Small intestine (tissue), 16 donors: ENCODE measurements at places on chromosomes 5 and 9. TPM values are rescaled to one million over a fixed set of nuclear protein-coding genes. Genes with fewer than 3 reads are reported as not detected.

Gene PRR7
- polyA plus RNA-seq: 1.1 TPM

GRCh38 chr5:43412156-43412555 is at the start of gene CCL28:
CCL28 (minus strand) TSS chr5:43412391; CDS start chr5:43412316, 75 bp downstream.
- DNase-seq: peak; percentile 85

Gene ANKRD55
- 0.10 TPM for polyA plus RNA-seq

- no peak for DNase-seq
Observed at GRCh38 chr5:132055808-132056609, 4.4 kb upstream of the IL3 start.

DNA sequence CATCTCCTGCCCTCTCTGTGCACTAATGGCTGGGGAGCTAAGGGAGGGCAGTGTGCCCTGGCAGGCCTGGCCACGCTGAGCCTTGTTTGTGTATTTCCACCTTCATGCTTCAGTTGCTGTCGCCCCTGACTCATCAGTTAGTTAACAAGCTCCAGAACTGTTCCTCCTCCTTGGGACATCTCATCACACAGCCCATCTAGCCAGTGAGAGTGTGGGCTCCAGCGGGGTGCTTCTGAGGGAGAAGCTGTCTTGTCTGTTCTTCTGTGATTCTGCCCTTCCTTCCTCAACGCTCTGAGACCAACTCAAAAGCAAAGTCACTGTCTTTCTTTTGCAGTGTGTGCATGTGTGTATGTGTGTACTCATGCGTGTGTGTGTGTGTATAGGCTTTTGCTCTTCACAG is 58.3 kb upstream of the CPEB4 start:
- no peak for DNase-seq

- no peak for DNase-seq
Observed at GRCh38 chr5:43367453-43367852, 44.7 kb downstream of the CCL28 start.

DNA sequence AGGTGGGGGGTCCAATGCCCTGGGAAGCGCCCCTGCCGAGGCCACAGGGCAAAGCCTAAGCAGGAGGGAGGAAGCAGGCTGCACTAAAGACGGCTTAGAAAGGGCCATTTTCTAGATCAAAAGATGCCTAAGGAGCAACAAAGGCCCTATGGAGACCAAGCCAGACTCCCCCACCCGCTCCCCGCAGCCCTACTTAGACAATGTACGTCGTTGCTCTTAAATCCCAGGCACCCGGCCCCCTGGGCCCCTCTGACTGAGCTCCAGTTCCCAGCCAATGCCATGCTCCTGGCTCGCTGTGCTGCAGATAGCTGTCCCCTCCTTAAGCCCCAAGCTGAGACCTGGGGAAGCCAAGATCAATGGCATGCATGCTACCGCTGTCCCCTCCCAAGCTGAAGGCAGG is 10.3 kb downstream of the IPPK start:
- DNase-seq: no peak

- no peak for DNase-seq
Observed at GRCh38 chr5:123220621-123221146, 131.6 kb downstream of the PRDM6 start.

Gene HMCN2
- polyA plus RNA-seq: 1.1 TPM

DNA sequence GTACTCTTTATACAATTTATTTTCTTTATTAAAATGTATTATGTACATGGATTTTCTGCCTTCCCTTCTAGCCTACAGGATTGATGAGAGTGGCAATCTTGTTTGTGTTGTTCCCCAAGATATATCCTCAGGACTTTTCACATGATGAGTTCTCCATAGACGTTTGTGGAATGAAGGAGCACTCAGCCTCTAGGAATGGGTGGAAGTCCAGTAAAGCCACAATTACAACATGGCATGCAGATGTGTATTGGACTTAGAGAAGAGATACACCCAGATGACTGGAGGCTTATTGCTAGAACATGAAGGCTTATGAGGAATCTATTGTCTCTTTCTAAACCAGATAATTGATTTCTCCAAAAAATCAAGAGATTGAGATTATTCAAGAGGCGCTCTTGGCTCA is 8.2 kb upstream of the DOCK2 start:
- no peak for DNase-seq

Gene AGXT2
- 47.0 TPM for polyA plus RNA-seq

Gene FOXD4L3
- polyA plus RNA-seq: 0.45 TPM

- peak; percentile 12 for DNase-seq
Observed at GRCh38 chr5:868428-869135, 17.8 kb upstream of the ZDHHC11 start.

Gene FOXI1
- polyA plus RNA-seq: 0.03 TPM

- DNase-seq: no peak
Observed at GRCh38 chr5:176608937-176609723, 826 bp downstream of the GPRIN1 start.

GRCh38 chr5:135329066-135329912 is 69.7 kb downstream of the MACROH2A1 start:
- DNase-seq: no peak

GRCh38 chr5:172399336-172399735 is 55.0 kb downstream of the SH3PXD2B start:
- DNase-seq: no peak

DNA sequence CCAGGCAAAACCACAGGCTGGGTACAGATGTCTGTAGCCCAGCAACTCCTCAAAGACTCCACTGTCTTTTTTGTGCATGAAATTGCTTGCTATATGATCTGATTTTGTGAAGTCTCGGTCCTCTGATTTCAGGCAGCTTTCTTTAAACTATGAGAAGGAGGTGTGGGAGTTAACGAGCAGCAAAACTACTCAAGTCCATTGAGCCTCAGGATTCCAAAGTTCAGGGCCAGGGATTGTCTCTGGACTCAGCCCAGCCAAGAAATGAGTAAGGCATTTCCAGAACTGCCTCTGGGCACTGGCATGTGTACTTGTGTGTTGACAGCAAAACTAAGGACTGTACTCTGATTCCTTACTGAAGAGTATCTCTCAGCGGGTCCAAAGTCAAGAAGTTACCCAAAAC is 53.4 kb upstream of the GLIS3 start:
- peak; percentile 89 for DNase-seq

Gene F12
- polyA plus RNA-seq: 20.3 TPM

Gene PCDHB14
- polyA plus RNA-seq: not detected

- peak; percentile 74 for DNase-seq
Observed at GRCh38 chr5:96718635-96719077, 56.5 kb downstream of the CAST start.

Gene OR1Q1
- polyA plus RNA-seq: not detected

Gene PCDHA9
- 0.06 TPM for polyA plus RNA-seq

- peak; percentile 70 for DNase-seq
Observed at GRCh38 chr5:150487199-150488061, 20.5 kb upstream of the NDST1 start.

Gene PDCD1LG2
- polyA plus RNA-seq: not detected

GRCh38 chr5:62299600-62299999 is 6.4 kb upstream of the KIF2A start:
- DNase-seq: no peak

DNA sequence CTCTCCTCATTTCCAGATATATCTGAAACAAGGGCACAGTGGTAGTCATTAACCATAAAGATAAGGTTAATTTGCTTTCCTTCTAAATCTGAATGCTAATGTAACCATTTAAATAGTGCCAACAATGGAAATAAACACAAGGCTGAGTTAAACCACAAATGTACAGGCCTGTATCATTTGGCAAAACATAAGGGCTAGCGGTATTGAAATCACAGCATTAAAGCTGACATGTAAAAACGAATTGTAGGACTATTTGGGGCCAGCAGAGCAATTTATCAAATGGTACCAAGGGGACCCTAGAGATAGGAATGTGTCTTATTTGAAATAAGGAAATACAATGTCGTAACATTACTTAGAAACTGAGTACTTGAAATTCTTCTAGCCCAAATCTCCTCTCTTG is 247.5 kb upstream of the RPS23 start:
- DNase-seq: no peak

GRCh38 chr5:16854351-16854750 is 81.7 kb downstream of the MYO10 start:
- no peak for DNase-seq

Gene SLC27A6
- polyA plus RNA-seq: 0.54 TPM

Gene SLCO6A1
- not detected for polyA plus RNA-seq

Gene ACTL7A
- not detected for polyA plus RNA-seq

Gene TERT
- polyA plus RNA-seq: not detected

GRCh38 chr5:127112347-127112864 is 39.1 kb upstream of the C5orf63 start:
- no peak for DNase-seq

Gene CTXN3
- polyA plus RNA-seq: not detected

DNA sequence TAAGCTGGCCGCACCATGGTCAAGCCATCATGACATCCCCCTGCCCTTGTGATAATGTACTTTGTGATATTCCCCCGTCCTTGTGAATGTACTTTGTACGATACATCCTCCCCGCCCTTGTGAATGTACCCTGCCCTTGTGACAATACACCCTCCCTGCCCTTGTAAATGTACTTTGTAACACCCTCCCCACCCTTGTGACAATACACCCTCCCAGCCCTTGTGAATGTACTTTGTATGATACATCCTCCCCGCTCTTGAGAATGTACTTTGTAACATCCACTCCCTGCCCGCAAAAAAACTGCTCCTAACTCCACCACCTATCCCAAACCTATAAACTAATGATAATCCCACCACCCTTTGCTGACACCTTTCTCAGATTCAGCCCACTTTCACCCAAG is 313.8 kb downstream of the CTNND2 start:
- DNase-seq: no peak

Gene SCGB3A2
- not detected for polyA plus RNA-seq

GRCh38 chr5:83082750-83083149 is 5.4 kb downstream of the XRCC4 start:
- DNase-seq: no peak

DNA sequence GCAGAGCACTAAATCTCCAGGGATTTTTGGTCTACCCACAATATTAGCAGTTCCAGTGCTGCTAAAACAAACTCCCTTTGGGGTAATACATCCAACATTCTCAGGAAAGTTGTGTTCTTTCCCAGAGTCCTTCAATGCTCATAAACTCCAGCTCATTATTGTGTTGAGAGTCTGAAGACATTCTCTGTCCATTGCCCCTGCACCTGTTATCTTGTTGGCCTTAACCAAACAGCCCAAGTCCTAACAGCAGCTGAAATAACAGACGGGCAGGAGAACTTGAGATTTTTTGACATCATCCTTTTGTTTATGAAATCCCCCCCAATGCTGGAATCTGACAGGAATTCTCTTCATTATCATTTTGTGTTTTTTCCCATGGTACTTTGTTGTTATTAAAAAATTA is 110.8 kb downstream of the PAPPA start:
- no peak for DNase-seq

DNA sequence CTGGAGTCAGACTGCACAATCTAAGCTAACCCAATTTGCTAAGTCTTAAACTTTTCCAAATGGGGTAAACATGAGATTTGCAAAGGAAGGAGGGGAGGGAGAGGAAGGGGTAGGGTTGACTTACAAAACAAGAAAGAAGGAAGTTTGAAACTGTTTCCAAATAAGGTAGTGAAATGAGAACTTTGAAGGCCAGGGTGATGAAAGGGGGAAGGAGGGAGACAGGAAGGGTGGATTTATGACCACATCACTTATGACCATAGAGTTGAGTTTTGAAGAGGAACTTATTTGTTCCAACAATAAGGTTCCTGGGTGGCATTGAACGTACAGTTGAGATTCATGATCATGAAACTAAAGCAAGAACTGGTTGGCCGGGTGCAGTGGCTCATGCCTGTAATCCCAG is 72.5 kb upstream of the DAPK1 start:
- no peak for DNase-seq

Gene LCN2
- 5.4 TPM for polyA plus RNA-seq

DNA sequence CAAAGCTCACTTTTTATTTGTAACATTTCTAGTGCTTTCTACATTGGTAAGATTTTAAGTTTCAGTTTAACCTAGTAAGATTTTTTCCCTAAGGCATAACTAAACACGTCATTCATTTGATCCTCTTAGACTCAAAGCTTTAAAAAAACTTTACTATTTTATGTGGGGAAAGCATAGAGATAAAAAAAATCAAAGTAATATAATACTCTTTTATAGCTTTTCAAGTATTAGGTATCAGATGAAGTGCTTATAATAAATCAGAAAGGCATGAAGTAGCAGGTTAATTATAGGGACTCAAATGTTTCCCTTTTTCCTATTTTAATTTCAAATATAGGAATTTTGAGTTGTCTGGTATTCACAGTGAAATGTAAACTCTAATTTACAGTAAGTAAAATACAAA is 68.0 kb upstream of the POU5F2 start:
- DNase-seq: no peak

DNA sequence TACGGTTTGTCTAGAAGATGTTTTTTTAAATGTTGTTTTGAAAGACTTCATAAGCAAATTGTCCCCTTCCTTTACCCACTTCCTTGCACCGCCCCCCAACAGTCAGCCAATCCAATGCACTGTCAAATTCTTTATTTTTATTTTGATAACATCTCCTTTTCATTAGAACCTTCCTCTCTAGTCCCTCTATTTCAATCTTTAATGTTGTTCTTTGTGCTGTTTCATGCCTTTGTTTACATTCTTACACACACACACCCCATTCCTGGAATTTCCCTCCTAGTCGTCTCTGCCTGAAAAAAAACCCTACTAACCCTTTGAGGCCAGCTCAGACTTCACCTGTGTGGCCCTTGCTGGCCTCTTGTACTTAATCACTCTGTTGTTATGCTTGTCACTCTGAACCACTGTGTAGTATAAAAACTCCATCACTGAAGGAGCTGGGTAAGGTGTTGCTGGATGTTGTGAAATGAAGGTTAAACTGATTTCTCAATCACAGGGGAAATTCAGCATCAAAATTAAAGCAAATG is 133.4 kb downstream of the UGCG start:
- peak; percentile 72 for DNase-seq

Gene PPP2R2B
- 0.22 TPM for polyA plus RNA-seq

GRCh38 chr9:134966270-134966669 is 48.6 kb upstream of the FCN1 start:
- DNase-seq: no peak

Gene HSD17B3
- 2.0 TPM for polyA plus RNA-seq

Gene CEP72
- 8.8 TPM for polyA plus RNA-seq

Gene INSL4
- not detected for polyA plus RNA-seq

- no peak for DNase-seq
Observed at GRCh38 chr5:77925503-77925902, 149.4 kb upstream of the TBCA start.
